ENCODE measurements at places on chromosomes 4 and X.

GRCh38 chr4:115729739-115730266 is 616.4 kb upstream of the NDST4 start:
- DNase-seq: no peak

GRCh38 chrX:69025802-69026301 is 139.4 kb downstream of the PJA1 start:
- peak; percentile 48 for DNase-seq

DNA sequence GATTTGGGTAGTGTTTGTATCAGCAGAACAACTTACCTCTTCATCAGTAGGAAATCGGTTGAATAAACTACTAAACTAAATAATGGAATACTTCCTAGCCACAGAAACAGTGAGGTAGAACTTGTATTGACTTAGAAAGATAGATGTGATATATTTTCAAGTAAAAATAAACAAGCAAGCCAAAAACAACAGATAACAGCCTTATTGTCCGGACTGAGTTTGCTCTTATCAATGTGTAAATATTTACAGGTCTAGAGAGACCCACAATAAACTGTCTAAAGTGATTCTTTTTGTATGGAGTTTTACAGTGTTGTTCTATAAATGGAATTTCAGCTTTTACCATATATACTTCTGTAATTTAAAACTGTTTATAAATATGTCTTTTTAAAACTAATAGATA is 721.8 kb downstream of the ADGRL3 start:
- DNase-seq: no peak

DNA sequence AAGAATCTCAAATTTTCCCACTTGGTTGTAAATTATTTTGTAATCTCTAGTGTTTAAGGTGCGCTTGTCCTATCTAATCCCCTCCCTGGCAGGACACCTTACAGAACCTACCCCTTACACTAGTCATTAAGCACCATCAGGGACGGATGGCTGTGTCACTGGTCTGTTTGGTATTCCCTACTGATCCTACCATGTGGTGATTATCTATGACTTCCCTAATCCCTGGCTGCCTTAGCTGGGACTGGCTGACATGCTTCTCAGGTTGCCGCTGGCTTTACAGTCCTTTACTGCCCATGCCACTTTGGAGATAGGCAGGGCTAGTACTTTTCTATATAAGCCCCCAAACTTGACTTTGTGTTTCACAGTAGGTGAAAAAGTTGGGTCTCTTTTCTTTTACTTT is 58.6 kb downstream of the ELOVL6 start:
- DNase-seq: no peak

Data from fibroblast of skin of scalp (primary cell).